ENCODE measurements at places on chromosomes 2 and 18.

GRCh38 chr18:49207361-49207760 is 253.1 kb downstream of the DYM start:
- no peak for DNase-seq

GRCh38 chr2:8018956-8019355 is 662.9 kb upstream of the ID2 start:
- no peak for DNase-seq

- no peak for DNase-seq
Observed at GRCh38 chr2:229780856-229781773, 66.8 kb upstream of the DNER start.

- DNase-seq, result no peak
Observed at GRCh38 chr18:22683786-22684185, 249.3 kb upstream of the RBBP8 start.

DNA sequence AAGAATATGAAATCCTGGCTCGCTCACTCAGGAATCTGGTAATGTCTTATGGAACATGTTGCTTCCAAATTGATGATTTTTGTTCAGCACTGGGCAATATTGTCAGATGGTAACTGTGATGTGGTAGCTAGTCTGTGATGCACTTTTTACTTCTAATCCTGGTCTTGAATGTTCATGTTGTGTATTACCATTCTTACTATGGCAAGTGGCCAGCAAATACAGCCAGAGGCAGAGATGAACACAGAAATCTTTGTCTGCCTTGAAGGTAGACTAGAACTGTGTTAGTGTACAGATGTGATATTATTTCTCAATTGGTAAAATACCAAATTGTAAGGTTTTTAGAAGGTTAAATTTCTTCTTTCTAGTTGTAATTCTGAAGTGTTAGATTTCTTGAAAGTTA is 83.3 kb downstream of the UBE2E3 start:
- DNase-seq, result no peak

DNA sequence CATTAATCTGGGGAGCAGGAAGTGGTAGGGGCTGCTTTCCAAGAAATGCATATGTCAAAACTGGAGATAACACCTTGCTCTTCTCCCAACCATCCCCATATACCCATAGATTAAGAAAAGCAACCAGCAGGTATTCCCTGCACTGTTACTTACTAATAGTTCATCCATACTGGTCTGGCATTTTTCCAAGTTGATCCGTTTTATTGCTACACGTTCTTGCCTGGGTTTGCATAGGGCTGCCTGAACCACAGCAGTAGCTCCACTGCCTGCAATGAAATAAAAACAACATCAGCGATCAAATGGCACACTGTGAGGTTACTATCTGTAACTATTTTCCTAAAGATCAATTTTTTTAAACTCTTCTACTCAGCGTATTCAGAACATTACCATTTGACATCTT is 65.6 kb downstream of the STK39 start:
- DNase-seq, result no peak

All from stimulated activated CD4-positive, alpha-beta T cell treated with anti-CD3 and anti-CD28 coated beads, Interleukin-1b, Interleukin-23, amount 100 ng/mL, for 1 hour (primary cell).